ENCODE measurements at places on chromosomes 4 and X. TPM values are rescaled to one million over a fixed set of nuclear protein-coding genes. Genes with fewer than 3 reads are reported as not detected.
A peak's percentile ranks its signal among the peaks of the same experiment; 100 is the strongest.

DNA sequence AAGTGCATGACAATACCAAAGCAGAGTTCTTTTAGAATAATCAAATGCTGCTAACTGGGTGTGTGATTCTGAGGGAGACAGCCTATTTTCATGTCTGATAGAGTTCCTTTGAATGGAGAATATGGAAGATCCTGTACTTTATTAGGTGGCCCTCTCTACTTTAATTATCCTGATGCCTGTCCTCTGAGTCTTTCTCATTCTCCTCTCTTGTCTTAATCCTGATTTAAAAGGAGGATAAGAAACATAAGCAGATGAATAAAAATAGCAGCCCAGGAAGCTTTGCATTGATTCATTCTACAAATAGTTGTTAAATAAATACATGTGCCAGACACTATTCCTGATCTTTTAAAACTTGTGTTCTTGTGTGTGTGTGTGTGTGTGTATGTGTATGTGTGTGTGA lies 387.3 kb downstream of the SPRY1 start:
- no peak for DNase-seq

DNA sequence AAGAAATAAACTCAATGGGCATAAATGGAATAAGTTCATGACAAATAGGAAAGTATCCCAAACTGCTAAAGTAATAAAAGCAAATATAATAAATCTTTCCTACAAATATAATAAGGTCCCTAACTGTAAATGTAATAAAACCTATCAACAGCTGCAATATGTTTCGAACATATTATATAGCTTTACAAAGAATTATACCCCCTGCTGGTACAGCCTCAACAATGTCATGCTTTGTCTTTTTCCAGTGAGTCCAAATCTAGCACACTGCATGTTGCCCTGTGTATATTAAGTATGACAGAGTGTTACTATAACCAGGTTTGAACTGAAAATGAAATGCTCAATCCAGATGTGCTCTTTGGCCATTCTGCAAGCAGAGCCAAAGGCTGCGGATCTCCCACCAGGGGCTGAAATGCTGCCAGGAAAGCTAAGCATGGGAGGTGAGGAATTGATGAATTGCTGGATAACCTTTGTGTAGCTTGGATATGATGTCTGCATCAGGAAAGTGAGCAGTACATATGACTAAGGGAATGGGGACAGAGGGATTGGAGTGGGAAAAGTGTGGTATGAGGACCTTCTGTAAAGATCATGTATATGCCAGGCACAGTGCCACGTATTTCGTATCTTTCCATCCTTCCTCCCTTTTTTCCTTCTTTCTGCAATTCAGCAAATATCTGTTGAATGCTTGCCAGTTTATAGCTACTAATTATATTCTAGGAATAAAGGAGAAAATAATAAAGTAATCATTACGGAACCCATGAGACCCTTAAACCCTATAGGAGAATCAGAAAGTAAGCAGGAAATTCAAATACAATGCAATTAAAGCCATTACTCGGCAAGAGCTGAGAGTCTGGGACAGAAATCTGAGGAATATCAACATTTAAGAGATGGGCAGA lies 954.6 kb upstream of the LCORL start:
- DNase-seq: peak; percentile 24

GRCh38 chr4:179465131-179465797 lies 2023.0 kb upstream of the AGA start:
- no peak for DNase-seq

DNA sequence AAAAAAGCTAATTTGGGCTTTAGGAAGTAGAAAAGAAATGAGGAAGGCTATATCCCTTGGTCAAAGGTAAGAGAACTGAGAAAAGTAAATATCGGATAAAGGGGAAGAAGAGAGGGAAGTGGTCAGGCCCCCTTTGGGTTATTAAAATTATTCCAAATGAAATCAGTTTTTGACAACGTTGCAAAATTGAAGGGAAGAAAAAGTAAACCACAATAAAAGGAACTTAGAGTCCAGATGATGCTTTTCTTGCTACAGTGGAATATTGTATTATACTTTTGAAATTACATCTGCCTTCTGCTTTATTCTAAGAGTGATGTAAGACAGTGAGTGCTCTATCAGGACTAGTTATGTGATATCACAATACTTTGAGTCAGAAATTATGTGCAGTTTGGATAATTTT lies 59.4 kb upstream of the RBPJ start:
- no peak for DNase-seq

DNA sequence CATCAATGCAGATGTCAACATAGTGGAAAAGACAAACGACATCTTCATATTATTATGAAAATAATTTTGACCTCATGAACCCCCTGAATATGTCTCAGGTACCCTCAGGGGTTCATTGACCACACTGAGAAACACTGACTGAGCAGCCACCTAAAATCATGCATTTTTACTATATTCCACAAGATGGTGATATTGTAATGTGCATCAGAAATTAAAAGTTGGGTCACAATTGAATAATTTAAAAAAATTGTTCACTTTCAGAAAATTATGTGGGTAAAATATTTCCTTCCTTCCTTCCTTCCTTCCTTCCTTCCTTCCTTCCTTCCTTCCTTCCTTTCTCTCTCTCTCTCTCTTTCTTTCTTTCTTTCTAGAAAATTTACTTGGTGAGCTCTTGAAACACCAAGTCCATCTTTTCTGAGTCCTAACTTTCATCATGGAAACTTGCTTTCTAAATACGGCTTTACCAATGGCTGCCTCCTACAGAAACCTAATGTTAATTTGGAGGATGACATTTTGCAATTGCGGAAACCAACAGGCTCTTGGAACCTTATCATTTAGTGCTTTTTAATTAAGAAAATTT lies 103.6 kb downstream of the RTL3 start:
- peak; percentile 5 for DNase-seq

GRCh38 chr4:156606554-156607477 lies 364.8 kb downstream of the PDGFC start:
- DNase-seq: no peak

- no peak for DNase-seq
These were observed 278.7 kb downstream of the RCHY1 start for GRCh38 chr4:75235359-75235951.

DNA sequence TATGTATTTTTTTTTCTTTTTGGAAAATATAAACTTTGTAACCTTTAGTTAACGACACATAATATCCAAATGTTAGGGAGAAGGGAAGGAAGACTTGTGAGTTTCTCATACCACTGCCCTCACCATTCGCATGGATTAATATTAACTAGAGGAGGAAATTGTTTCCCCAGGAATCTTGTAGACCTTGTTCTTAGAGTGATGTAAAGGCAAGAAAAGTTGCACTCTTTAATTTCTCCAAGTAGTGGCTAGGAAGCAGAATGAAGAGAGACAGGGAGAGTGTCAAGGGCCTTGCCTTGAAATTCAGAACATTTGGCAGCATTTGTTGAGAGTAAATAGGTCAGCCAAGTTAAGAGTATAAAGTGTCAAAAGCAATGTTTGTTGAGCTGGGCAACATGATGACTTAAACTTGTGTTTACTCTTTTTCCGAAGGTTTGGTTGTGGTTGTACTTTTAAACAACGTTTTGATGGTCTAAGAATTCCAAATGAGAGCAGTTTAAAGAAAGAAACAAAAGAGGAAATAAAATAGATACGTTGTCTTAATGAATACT lies 105.7 kb downstream of the TENM3 start:
- DNase-seq: peak; percentile 49

DNA sequence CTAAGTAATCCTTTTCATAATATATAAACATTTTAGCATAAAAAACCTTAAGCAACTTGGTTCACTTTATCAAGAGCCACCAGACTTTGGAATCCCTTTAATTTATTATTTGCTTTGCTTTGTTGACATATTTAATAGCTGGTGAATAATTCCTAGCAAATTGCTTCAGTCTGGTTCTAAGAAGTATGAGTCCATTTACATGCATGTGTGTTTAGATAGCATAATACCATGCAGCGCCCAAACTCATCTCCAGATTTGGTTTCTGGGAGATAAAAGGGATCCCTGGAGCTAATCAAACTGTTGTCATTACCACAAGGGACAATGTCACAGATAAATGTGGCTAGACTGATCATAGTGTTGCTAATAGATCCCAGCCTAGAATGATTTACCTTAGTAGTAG lies 111.8 kb downstream of the TMEM144 start:
- DNase-seq: no peak

DNA sequence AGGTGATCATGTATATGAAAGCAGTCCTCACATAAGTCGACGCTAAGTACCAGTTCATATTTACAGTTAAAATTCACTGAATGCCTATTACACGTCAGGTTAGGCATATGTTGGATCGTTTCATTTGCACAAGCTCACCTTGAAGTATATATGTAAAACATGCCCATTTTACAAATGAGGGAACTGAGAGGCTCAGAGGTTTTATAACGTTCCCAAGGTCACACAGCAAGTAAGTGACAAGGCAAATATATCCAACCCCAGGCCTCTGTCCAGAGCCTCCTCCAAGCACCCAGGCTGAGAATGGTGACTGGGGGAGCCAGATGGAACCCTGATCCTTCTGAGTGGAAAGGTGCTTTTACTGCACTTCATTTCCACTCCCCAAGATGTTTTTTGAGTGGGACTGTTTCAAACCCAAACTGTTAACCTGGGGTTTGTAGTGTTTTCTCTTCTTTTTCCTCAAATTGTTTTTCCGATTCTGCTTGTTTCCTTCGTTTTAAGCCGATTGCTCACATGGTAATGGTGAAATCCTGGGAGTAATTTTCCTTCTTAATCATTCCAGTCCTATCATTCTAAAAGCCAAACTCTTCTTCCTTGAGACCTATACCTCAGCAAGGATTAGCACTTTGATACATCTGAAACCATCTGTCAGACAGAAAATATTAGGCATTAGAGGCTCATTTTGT lies 791 bp downstream of the SMIM20 start:
- no peak for DNase-seq

DNA sequence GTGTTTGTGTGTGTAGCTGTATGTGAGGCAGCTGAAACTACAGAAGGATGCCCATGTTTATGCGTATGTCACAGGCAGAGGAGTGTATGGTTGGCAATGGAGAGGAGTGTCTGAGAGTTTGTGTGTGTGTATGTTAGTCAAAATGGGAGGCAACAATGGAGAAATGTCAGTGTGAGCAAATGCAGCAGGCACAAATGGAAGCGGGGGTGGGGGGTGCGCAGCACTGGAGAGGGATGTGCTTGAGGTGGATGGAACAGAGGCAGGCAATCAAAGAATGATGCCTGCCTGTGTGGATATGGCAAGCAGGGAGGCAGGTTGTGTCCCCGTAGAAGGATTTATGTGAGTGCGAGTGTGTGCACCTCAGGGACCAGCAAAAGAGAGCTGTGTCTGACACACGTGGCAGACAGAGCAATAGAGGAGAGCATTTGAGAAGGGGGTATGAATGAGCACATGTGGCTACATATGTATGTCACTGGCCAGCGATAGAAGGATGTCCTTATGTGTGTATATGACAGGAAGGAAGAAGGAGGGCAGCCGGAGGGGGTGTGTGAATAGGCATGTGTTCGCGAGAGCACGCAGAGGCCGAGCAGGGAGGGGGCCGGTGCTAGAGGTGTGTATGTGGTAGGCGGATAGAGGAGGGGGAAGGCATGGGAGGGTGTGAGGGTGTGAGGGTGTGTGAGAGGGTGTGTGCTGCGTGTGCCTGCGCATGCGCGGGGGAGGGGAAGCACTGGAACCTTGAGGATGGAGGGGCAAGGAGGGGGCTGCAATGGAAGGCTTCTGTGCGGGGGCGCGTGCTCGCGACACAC lies 1.1 kb downstream of the PJA1 start:
- peak; percentile 40 for DNase-seq

GRCh38 chr4:73919691-73920090 lies 50.5 kb downstream of the CXCL1 start:
- DNase-seq: no peak

GRCh38 chrX:115642895-115643530 lies 82.0 kb downstream of the PLS3 start:
- peak; percentile 67 for DNase-seq

- DNase-seq: no peak
These were observed 11.7 kb downstream of the AFP start for GRCh38 chr4:73447671-73448070.

GRCh38 chrX:47380268-47380667 lies 9.9 kb downstream of the ZNF157 start:
- DNase-seq: peak; percentile 17

GRCh38 chr4:3469386-3470243 lies 6.5 kb downstream of the DOK7 start:
- no peak for DNase-seq

DNA sequence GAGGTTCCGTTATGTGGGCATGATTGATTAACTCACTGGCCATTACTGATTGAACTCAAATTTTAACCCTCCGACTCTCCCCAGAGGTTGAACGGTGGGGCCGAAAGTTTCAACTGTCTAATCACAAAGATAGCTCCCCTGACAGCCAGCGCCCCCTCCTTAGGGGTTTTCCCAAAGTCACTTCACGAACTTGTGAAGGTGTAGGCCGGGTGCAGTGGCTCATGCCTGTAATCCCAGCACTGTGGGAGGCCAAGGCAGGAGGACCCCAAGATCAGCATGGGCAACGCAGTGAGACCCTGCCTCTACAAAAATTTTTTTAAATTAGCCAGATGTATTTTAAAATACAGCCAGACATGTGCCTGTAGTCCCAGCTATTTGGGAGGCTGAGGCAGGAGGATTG lies 39.8 kb upstream of the RBM47 start:
- no peak for DNase-seq

GRCh38 chr4:150782311-150782710 lies 200.4 kb downstream of the MAB21L2 start:
- DNase-seq: peak; percentile 19

DNA sequence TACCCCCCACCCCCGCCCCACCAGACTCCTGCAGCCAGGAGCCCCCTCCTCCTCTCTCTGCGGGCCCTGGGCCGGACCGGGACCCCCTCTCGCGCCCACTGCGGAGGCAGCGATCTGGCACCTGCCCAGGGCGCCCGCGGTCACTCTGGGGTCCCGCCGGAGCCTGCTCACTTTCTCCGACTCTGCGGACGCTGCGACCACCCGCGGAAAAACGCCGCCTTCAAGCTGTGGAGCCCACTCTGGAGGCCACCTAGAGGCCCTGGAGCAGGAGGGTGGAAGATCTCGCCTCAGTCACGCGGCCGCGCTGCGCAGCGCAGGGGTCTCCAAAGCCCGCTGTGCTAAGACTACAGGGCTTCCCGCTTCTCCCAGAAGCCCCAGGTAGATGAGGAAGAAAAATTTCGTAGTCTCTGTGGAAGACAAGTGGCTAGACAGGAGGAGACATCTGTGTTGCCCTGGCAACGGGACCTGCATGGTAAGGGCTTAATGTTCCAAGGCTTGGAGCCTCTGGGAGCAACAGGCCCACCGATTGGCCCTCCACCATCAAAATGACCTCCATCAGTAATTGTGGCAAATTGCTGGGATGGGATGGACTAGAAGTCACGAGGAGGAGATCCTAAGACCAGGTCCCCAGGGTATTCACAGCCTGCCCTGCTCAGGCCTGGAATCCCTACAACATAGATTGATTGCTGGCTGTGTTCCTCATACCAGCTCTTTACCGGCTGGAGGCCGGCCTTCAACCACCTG lies at the start of gene PNMA6F:
Gene PNMA6F, minus strand, starts transcription at position 387 of the 744 bp plus-strand sequence. CDS start 1,093 bp downstream, outside the sequence.
- DNase-seq: no peak

The RIBC1 gene
- 10.9 TPM for total RNA-seq

The ASB5 gene
- 0.31 TPM for total RNA-seq

The PPEF2 gene
- not detected for total RNA-seq

The APELA gene
- not detected for total RNA-seq

The FAM241A gene
- 2.8 TPM for total RNA-seq

The ZMAT1 gene
- total RNA-seq: 5.9 TPM

The ACE2 gene
- total RNA-seq: 8.1 TPM

The PPEF1 gene
- total RNA-seq: 0.26 TPM
